ENCODE measurements at places on chromosomes 16 and 17.
A peak's percentile ranks its signal among the peaks of the same experiment; 100 is the strongest.

DNA sequence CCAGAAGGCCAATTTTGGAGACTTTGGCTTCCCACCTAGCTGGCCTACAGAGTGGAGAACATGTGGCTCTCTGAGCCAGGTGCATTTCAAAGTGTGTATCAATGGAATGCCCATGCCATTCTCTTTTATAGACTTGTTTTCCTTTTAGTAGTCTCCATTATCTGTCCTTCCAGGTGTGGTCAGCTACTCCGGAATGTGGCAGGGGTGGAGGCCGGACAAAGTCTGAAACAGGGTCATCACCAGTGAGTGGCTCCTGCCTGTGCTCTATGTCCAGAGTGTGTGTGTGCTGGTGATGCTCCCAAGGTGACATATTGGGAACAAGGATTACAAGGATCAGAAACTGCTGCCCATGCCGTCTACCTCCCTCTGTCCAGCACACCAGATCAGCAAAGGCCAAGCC is 3.8 kb upstream of the TMEM220 start:
- no peak for DNase-seq

GRCh38 chr16:85366031-85366763 is 246.9 kb upstream of the GSE1 start:
- DNase-seq = no peak

GRCh38 chr16:49832177-49832576 is 23.7 kb downstream of the ZNF423 start:
- no peak for DNase-seq

DNA sequence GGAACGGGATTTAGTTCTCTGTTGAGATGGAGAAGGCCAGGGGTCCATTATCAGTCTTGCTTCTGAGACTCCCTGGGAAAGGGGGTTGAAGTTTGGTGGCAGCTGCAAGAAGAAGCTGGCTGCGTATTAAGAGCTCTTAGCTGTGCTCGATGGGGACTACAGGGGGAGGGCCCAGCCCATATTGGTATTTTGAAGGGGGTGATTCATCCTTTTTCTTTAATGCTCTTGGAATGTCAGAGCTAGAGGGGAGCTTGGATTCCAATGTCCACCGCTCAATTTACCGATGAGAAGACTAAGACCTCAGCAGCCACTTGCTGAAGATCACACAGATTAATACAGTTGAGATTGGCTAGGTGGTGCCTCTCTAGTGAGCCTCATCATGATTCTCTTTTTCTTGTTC is 5.0 kb downstream of the NOG start:
- DNase-seq = peak; percentile 67

GRCh38 chr16:1787322-1788094 is 4.7 kb downstream of the NUBP2 start:
- no peak for DNase-seq

GRCh38 chr16:87015021-87015420 is 302.2 kb downstream of the C16orf95 start:
- DNase-seq = no peak

DNA sequence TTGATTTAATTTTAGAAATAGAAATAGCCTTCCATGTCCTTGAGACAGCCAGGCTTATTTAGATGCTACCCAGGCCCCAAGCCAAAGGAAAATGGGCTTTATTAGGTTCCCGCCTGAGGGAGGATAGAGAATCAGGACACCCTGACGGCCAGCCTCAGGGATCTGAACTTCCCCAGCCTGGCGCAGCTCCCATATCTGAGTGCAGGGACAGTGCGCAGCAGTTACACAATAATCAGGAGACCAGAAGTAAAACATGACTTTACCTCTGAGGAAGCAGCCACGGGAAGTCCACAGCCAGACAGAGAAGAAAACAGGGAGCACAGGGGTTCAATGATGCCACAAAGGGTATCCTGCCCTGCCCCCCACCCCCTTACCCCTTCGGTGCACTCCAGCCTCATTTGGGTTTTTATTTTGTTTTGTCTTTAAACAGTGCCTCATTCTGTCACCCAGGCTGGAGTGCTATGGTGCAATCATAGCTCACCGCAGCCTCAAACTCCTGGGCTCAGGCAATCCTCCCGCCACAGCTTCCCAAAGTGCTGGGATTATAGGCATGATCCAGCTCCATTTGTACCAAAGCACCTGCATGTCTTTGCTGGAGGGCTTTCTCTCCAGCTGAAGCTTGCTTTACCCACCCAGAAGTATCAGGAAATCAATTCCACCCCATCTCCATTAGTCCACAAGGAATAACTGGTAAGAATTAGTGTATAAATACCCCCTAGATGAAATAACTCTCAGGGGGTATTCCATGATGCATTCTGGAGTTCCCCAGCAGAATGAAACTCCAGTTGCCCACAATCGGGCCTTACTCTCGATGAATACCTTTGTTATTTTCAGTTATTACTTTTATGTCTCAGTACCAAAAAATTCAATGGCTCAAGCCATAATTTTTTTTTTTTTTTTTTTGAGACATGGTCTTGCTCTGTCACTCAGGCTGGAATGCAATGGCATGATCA is 21.9 kb downstream of the ORC6 start:
- DNase-seq = no peak

DNA sequence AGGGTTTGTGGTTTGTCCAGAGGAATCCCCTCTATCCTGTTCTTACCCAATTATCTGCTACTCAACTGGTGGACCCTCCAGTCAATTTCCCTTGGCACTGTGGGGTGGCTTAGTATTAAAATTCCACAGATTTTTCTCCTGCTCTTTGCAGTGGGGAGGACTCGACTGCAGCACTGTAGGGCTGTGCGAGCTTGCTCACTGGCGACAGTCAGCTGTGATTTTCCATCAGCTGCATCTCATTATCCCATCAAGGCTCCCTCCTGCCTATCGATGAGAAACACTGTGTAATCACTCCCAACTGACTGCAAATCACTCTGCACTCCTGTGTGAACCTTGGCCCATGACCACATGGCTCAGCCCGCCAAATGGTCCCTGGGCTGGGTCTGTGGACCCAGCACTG is 90.5 kb upstream of the MAF start:
- no peak for DNase-seq

DNA sequence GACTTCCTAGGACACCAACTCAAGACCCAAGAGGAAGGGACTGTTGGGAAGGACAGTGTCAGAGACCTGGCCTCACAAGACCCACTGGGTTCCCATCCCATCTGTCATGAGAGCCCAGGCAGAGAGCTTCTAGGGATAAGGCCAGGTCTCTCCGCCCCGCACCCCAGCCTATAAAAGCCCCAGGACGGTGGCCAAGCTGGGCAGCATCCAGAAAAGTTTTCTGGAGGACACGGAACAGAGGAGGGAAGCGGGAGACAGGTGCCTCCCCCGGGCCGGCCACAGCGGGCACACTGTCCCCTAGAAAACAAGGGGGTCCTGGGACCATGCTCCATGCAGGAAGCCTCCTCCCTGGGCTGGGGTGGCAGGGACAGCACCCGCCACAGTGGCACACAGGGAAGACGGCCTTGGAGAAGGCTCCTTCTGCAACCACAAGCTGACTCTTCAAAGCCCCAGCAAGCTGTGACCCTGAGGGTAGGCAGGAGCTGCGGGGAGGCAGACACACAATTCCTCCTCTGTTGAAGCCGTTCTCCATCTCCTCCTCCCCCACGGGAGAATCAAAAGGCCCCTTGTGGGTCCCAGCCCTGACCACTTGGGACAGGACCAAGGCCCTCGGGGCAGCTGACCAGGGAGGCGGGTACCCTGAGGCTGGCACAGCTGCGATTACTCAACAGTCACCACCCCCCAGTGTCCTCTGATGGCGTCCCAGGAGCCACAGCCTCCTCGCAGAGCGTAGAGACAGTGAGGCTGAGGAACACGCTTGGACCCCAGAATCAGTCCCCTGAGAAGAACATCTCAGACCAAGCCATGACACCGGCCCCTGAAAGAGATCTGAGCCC is 26.1 kb downstream of the TRPV3 start:
- no peak for DNase-seq

DNA sequence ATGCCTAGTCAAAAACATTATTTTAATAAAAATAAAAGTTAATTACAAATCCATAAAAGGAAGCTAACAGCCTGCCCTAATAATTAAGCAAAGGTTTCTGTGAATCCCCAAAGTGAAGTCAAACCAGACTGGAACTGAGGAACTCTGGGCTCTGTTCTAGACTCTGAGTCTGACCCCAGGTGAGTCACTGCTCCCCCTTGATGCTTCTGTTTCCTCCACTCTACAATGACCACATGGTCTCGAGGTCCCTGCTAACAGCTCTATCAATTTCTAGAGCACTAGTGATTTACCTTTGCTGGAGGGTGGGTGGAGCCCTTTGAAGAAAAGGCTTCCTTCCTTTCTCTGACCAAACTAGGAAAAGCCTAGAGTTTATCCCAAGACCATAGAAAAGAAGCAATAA is 32.4 kb downstream of the XPO6 start:
- DNase-seq = peak; percentile 64

DNA sequence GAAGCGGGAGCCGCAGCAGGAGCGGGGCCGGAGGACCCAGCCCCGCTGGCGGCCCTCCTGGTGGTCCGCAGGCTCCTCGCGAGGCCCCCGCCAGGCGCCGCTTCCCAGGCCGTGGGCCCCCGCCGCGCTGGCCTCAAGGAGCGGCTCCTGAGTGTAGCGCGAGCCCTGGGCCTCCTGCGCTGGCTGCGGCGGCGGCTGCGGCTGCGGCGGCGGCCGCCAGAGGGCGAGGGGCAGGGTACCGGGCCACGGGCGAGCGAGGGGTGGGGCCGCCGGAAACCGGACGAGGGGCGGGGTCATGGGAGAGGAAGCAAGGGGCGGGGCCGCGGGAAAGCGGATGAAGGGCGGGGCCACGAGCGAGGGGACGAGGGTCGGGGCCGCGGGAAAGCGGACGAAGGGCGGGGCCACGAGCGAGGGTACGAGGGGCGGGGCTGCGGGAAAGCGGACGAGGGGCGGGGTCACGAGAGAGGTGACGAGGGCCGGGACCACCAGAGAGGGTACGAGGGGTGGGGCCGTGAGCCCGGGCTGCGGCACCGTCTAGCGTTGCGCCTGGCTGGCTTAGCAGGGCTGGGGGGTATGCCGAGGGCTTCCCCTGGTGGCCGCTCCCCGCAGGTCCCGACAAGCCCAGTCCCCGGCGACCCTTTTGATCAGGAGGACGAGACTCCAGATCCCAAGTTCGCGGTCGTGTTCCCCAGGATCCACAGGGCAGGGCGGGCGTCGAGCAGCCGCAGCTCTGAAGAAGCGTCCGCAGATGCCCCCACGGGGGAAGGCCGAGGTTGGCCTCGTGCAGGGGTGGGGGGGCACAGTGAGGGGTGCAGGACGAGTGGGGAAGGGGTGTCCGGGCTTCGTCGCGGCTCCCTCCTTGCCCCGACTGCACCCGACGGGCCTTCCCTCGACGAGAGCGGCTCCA is 1.7 kb downstream of the MYO15B start:
- DNase-seq = peak; percentile 86

- no peak for DNase-seq
Observed at GRCh38 chr16:67886387-67886786, 1.7 kb downstream of the NRN1L start.

DNA sequence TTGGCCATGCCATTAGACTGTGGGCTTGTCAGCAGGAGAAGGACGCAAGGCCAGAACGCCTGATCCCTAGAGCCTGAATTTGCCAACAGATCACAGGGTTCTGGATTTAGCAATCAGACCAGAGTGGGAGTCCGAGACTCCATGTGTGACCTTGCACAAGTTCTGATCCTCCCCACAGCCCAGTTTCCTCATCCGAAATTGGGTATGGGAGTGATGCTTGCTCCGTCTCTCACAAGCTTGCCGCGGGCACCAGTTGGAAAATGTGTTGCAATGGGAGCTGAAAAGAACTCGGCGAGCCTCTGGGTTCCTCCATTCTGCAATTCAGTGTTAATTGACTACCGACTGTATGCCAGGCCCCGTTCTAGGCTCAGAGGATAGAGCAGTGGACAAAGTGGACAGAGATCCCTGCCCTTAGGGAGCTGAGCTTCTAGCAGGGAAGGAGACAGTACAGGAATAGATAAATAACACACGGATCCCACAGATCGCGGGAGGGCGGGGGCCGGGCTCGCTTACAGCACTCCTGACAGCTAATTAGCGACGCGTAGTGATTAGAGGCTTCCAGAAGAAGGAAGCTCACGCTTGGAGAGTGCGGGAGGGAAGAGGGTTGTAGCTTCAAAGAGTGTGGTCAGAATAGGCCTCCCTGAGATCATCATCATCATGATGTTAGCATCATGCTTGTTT is 150.4 kb upstream of the CIBAR2 start:
- DNase-seq = no peak

DNA sequence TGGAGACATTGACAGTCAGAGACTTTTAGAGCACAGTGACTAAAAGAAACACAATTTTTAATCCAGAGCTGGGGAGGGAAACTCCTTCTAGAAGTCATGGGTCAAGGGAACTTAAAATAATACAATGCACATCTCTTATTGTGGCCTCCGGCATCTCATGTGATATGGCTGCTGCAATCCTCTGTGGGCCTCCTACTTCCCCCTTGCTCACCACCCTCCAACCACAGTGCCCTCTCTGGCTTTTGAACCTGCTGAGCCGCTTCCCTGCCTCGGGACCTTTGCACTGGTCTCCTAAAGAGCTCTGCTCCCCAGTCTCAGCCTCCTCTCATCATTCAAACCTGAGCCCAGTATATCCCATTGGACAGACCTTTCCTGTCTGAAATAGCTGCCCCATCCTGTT is 47.6 kb downstream of the HS3ST2 start:
- no peak for DNase-seq

DNA sequence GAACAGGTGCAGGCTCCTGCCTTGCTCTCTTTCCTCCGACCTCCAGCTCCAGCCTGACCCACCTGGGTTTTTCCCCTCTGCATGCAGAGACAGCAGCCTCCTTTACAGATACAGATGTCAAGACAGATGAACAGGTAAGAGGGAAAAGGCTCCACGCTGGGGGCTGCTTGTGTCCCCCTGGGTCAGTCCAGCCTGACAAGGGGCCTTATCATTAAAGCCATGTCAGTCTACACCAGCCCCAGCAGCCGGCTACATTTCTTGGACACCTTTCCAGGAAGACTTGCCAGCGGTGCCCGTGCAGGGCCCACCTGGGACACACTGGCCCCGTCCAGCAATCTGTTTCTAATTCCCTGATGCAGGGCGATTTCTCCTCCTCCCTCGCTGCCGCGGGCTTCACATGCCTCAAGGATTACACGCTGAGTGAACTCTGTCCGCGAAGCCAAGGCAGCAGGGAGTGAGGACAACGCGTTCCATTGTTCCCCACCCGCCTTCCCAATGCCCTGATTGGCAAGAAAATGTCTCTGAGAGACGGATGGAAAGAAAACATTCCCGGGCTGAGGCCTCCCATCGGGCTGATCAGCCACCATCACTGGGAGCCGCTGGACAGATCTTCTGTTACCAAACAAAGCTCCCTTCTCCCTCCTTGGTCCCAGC is 184.7 kb downstream of the C16orf95 start:
- peak; percentile 11 for DNase-seq

Data from kidney tubule cell (primary cell).